Adipocyte (in vitro differentiated cells): ENCODE measurements at places on chromosomes 7 and 10.
A peak's percentile ranks its signal among the peaks of the same experiment; 100 is the strongest.

DNA sequence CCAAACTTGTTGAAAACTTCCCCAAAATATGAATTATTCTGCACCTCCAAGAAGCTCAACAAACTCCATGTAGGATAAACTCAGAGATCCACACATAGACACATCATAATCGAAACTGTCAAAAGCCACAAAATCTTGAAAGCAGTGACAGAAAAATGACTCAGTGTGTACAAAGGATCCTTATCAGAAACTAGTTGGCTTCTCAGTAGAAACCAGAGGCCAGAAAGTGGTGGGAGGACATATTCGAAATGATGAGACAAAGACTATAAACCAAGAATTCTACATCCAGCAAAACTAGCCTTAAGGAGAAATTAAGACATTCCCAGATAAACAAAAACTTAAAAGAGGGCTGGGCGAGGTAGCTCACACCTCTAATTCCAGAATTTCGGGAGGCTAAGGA lies 38.5 kb downstream of the MCMBP start:
- no peak for DNase-seq

DNA sequence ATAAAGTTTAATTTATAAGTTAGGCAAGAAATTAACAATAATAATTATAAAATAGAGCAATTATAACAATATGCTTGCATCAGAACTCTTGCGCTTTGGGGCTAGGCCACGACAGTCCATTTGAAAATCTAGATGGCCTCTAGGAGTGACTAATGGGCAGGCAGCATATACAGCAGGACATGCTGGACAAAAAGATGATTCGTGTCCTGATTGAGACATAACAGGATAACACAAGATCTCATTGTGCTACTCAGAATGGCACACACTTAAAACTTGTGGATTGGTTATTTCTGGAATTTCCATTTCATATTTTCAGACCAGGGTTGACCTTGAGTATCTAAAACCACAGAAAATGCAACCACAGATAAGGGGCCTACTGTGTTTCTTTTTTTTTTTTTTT lies 27.5 kb downstream of the CTNNA3 start:
- peak; percentile 27 for DNase-seq

- DNase-seq = no peak
These were observed 14.1 kb downstream of the PTN start for GRCh38 chr7:137329411-137329810.

DNA sequence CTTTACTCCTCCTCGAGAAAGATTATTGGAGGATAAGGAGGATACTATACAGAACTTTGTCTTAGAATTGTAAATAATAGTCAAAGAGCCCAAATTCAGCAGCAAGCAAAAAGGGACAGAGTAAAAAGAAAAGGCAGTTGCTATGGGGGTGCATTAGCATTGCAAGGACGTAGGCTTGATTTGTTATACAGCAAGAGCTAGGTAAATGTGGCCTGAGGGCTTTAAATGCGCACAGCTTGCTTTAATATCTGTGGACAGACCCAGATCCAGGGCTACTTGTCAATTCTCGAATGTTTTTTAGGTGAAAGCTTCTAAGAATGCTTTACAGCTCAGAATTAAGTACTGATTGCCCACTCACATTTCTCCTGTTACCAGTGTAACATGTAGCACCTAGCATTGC lies 58.5 kb downstream of the CELF2 start:
- DNase-seq = no peak

GRCh38 chr7:17339139-17339538 lies 40.7 kb downstream of the AHR start:
- DNase-seq = no peak
